ENCODE measurements at places on chromosomes 16 and 17. TPM values are rescaled to one million over a fixed set of nuclear protein-coding genes. Genes with fewer than 3 reads are reported as not detected.

P2RX1 gene
- not detected for total RNA-seq

MVP gene
- 283 TPM for total RNA-seq

KLHL10 gene
- not detected for total RNA-seq

CYBC1 gene
- total RNA-seq: 56.0 TPM

SMIM36 gene
- not detected for total RNA-seq

C16orf78 gene
- total RNA-seq: not detected

INCA1 gene
- total RNA-seq: 0.39 TPM
